ENCODE measurements at places on chromosomes 7 and 10.

- peak; percentile 72 for DNase-seq
Observed at GRCh38 chr7:2737771-2738540, 50.0 kb downstream of the AMZ1 start.

DNA sequence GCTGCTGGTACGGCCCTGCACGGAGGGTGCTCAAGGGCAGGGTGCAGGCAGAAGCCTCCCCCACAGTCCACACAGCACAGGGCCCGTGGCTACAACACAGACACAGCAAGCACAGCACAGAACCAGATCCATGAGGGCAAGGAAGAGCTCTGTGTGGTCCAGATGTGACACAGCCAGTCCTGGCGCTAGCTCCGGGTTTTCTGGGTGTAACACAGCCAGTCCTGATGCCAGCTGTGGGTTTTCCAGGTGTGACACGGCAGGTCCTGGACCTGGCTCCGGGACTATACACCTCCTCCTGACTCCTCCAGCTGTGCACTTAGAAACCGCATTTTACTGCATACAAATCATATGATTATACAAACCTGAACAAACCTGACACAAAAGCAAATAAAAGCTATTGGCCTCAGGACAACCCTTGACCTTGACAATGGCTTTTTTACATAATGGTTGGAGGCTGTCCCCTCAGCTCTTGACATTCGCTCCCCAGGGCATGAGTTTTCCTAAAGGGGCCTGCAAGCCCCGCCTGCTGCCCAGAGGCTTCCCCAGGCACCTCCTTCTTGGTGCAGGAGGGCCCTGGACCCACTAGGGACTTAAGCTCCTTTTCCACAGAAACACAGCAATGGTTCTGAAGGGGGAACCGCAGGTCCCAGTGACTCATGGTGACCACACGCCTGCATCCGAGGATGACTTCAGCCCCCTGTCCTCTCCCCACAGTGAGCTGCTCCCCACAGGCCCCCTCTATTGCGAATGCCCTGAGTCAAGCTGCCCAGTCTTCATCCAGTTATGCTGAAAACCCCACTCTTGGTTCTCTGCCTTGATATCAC, 209.6 kb downstream of the PTPRN2 start:
- no peak for DNase-seq

GRCh38 chr7:159095979-159096411, 48.7 kb downstream of the VIPR2 start:
- no peak for DNase-seq

DNA sequence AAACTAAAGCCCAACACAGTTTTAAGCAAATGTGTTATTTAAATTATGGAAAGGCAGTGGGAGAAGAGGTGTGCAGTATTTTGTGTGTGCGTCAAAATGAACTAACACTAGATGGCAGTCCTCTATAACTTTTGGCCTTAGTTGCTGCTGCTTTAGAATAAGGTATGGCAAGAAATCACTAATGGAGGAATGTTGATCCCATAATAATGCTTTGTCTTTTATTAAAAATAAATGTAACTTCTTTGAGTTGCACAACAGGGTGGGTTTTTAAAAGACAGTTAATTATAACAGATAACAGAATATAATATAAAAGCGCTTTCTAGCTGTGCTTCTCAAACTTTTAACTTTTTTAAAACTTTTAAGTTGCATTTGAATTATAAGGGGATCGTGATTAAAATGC, 56.4 kb downstream of the BBS9 start:
- DNase-seq, result peak; percentile 71

DNA sequence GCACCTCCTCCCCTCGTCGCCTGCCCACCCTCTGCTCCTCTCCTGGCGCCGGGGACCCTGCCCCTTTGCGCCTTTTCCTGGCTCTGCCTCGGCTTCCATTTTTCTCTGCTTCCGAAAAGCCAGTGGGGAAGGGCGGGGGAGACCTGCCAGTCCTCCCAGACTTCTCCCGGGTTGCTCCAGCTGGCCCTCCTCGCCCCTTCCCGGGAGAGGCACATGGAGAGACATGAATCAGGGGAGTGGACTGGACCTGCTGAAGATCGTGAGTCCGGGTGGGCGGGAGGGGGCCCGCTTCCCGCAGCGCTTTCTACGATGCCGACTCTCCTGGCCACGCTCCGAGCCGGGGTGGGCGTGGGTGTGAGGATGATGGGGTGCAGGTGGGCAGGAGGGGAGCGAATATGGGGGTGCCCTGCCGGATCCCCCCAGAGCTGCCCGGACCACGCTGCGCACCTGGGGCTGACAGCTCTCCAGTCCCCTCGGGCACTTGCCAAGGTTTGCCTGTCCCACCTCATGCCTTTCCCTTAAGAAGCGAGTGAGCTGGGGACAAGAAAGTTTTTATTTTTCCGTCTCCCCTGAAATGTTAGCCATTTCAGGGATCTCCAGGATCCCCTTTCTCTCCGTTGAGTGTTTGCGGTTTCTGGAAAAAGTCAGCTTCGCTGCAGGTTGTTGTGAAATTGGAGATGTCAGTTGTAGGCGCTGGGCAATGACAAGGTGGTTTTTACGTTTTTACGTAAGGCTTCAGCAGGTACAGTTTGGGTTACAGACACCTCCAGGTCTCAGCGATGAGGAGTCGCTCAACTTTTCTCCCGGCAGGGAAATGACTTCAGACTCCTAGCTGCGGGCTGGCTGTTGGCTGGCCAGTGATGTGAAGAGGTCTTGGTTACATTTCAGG, 977 bp downstream of the CACNB2 start:
- no peak for DNase-seq

GRCh38 chr7:129354428-129355157, 79.6 kb upstream of the STRIP2 start:
- no peak for DNase-seq

DNA sequence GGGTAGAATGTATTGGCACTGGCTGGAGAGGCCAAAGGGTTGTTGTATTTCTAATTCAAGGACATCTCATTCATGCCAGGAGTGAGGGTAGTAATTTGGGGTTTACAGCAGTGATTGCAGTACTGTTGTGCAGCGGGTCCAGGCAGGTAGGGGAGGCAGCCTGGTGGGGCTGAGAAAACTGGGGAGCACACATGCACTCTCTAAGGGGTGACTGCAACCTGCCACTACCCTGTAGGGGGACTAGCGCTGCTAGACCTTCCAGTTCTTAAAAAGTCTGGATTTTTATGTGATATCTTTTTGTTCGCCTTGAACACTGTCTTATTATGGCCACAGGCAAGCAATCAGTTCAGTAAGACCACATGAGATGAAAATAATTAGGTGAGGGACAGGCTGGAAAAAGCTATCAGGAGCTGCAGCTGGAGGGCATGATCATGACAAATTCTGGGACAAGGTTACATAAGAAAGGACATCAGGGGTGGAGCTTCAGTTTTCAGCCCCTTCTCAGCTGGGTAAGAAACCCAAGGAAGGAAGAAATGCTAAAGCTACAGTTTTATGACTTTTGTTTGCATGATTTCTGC, 149.0 kb downstream of the ARHGAP21 start:
- DNase-seq, result no peak

GRCh38 chr7:142785841-142786250, 15.1 kb downstream of the PRSS2 start:
- DNase-seq, result no peak

GRCh38 chr10:16519250-16519907, 2.3 kb downstream of the C1QL3 start:
- DNase-seq, result no peak

DNA sequence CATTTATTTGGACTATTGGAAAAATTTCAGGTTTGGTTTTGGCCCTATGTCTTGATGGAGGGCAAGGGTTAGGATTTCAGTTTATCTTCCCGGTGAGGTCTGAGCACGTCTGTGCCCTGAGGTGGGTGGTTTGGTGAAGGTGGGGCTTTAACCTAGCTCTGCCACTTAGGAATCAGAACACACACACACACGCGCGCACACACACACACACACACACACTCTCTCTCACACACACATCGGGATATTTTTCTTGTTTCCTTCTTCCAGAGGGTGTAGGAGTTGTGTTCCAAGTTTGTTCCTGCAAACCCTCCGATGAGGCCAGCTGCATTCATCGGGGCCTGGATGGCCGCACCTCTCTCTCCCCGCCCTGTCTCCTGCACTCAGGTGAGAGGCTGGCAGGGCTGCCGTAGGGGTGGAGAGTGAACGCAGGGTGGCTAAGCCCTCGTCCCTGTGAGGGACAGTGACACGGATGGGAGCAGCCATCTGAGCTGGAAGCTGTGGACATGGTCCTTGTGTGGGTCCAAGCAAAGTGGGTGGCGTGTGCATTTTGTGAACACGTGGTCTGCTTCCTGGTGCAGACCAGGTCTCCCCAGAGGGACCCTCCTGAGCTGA, 34.2 kb downstream of the CHST12 start:
- DNase-seq, result no peak

DNA sequence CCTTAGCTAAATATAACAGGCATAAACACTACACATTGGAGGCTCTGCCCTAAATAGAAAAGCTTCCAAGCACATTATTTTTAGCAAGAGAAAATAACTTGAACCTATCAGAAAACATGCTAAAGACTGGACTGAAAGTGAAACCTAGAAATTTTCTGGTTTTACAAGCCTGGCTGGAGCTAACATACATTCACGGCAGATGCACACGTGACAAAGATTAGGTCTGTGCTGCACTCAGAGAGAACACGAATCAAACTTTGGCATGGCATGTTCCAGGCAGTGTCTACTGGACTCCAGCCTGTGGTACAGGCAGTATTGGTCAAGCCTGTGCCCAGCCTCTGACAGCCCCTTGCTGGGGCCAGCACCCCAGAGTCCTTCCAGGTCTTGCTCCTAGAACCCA, 94.1 kb upstream of the PCBD1 start:
- DNase-seq, result no peak

- DNase-seq, result no peak
Observed at GRCh38 chr7:143013473-143013872, 13.5 kb downstream of the OR9A2 start.

- no peak for DNase-seq
Observed at GRCh38 chr7:105010504-105011130, 3.4 kb upstream of the KMT2E start.

- peak; percentile 93 for DNase-seq
Observed at GRCh38 chr7:47710201-47710935, 128.5 kb upstream of the TNS3 start.

GRCh38 chr10:95360122-95360714, 69.4 kb upstream of the PDLIM1 start:
- peak; percentile 28 for DNase-seq

- DNase-seq, result no peak
Observed at GRCh38 chr7:49396229-49396628, 377.2 kb upstream of the VWC2 start.

DNA sequence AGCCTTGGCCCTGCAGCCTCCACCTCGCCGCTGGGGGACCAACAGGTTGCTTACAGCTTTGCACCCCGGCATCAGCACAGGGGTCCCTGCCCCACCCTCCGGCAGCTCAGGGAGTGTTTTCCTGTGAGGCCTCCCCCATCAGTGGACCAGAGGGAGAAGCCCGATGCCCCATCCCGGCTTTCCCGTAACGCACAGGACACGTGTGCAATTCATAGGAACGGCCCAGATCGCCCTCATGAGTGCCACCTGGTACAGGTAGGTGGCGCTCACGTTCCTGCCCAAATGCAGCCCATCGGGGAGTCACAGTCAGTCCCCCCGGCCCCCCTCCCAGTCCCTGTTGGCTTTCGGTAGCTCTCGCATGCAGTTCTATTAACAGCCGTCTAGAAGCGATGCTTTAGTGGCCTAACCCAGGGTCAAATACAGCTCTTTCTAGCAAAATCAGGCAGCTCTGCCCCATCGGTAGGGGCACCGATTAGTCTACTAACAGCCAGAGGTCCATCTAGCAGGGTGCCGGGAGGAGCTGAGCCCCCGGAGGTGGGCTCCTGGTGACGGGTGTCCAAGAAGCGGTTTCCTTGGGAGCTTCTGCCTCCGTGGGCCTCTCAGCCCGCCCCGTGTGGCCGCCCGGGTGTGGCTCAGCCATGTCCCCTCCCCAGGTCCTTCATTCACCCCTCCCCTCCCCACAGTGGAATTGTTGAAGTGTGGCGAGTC, 48.4 kb upstream of the GTF2IRD1 start:
- DNase-seq, result no peak

- no peak for DNase-seq
Observed at GRCh38 chr10:70530315-70530714, 51.7 kb downstream of the PALD1 start.

- no peak for DNase-seq
Observed at GRCh38 chr10:11667756-11668155, 56.3 kb upstream of the USP6NL start.

DNA sequence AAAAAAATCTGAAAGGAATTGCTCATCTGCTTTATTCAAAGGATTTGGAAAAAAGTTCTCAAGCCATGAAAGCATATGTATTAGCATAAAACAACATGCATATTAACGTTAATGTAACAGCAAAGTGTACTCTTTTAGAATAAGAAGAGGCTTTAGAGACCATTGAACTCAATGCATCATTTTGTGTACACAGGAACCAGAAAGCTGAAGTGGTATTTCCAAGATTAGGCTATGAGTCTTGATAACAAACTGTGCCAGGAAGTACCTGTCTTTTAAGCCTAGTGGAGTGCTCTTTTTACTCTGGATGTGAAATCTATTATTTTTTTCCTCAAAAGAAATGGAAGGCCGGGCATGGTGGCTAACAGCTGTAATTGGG, 164.2 kb downstream of the THSD7A start:
- DNase-seq, result no peak

- no peak for DNase-seq
Observed at GRCh38 chr10:22434521-22434920, 89.2 kb downstream of the SPAG6 start.

- no peak for DNase-seq
Observed at GRCh38 chr10:71719042-71719441, 536 bp downstream of the C10orf105 start.

GRCh38 chr10:113455947-113456346, 96.9 kb upstream of the HABP2 start:
- DNase-seq, result no peak

All from umbilical cord (tissue), 2 donors.